ENCODE measurements at places on chromosomes 5 and 9.
A peak's percentile ranks its signal among the peaks of the same experiment; 100 is the strongest.

DNA sequence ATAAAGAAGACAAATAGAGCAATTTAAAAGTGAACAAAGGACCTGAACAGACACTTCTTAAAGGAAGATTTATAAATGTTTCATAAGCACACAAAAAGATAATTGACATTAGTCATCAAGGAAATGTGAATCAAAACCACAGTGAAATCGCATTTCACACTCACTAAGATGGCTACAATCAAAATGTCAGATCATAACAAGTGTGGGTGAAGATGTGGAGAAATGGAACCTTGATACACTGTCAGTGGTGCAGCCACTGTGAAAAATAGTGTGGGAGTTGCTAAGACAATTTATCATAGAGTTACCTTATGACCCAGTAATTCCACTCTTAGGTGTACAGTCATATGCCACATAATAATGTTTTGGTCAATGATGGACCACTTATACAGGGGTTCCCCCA, 54.5 kb upstream of the HTR4 start:
- no peak for DNase-seq

GRCh38 chr5:113068559-113068958, 92.0 kb downstream of the DCP2 start:
- DNase-seq: no peak

GRCh38 chr9:107632216-107632615, 142.6 kb upstream of the KLF4 start:
- no peak for DNase-seq

GRCh38 chr5:35478856-35479682, 138.6 kb upstream of the SPEF2 start:
- no peak for DNase-seq

DNA sequence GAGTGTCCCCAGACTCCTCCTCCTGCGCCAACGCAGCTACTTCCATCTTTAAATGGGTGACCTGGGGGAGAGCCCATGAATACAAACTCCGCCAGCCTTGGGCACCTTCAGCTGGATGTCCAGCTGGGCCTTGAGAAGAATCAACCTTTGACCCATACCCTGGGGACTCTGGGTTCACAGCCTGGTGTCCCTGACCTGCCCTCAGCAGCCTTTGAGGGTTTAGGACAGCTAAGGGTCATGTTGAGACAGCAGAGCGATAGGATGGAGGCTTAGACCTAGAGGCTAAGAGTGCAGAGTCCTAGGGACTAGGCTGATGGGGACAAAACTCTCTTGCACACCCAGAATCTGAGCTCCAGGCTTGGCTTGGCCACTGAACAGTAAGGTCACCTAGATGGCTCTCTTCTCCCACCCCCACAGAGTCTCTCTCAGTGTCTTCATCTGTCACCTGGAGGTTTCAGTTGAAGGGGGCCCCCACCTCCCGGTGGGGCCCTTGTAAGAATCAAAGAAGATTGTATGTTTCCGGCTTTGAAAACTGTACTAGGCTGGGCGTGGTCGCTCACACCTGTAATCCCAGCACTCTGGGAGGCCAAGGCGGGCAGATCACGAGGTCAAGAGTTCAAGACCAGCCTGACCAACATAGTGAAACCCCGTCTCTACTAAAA, 6.7 kb upstream of the AQP3 start:
- no peak for DNase-seq

- DNase-seq: no peak
Observed at GRCh38 chr5:176879663-176880361, 19.3 kb downstream of the HK3 start.

GRCh38 chr9:84304166-84304565, 36.4 kb downstream of the SLC28A3 start:
- DNase-seq: no peak

GRCh38 chr5:936149-937144, 43.8 kb downstream of the TRIP13 start:
- no peak for DNase-seq

DNA sequence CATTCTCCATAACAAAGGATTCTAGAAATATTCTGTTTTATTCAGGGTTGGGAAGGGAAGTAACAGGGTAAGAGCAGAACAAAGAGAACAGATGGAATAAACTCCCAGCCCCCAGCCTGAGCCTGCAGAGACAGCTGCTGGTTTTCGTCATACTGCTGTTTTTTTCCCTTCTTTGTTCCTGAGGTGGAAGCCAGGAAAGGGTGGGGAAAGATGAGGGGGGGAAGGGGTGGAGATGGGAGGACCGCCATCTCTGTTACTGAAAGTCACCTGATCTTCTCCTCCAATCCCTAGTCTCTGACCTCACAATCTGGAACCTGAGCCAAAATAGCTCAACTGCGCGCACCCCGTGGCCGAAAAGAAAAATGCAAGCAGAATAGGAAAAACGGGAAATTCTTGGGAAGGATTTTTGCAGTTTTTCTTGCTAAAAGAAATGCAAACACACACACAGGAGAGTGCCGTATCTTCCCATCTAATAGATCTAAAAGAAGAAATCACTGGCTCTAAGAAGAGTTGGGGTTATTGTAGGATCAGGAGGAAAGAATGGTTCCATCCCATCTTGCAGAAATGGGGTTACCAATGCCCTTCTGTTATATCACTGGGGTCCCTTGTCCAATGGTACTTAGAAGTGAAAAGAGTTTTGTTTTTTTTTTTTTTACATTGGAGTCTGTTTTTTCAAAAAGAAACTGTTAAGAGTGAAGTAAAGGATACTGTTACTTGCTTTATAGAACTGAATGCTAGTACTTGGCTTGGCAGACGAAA, 57.9 kb downstream of the DIAPH1 start:
- DNase-seq: peak; percentile 93
